ENCODE measurements at places on chromosomes 5 and 9. TPM values are rescaled to one million over a fixed set of nuclear protein-coding genes. Genes with fewer than 3 reads are reported as not detected.

The TRAF1 gene
- polyA plus RNA-seq = 5.3 TPM

The EDIL3 gene
- polyA plus RNA-seq = 19.2 TPM

The ACTBL2 gene
- not detected for polyA plus RNA-seq

The KIF2A gene
- 16.6 TPM for polyA plus RNA-seq

The C5orf34 gene
- 3.9 TPM for polyA plus RNA-seq

The HEMGN gene
- polyA plus RNA-seq = not detected

The PGM5 gene
- polyA plus RNA-seq = 491 TPM

The EGFLAM gene
- 6.9 TPM for polyA plus RNA-seq

The LECT2 gene
- not detected for polyA plus RNA-seq

The IRX4 gene
- polyA plus RNA-seq = not detected

The CTXN3 gene
- polyA plus RNA-seq = 0.06 TPM

The PRDM9 gene
- not detected for polyA plus RNA-seq

The SPATA31C1 gene
- not detected for polyA plus RNA-seq

The SHC3 gene
- polyA plus RNA-seq = 1.6 TPM

The CXCL14 gene
- polyA plus RNA-seq = 107 TPM

The ADRB2 gene
- 1.6 TPM for polyA plus RNA-seq

The ITK gene
- 1.6 TPM for polyA plus RNA-seq

The CMYA5 gene
- 4.3 TPM for polyA plus RNA-seq

The TEX48 gene
- polyA plus RNA-seq = not detected

The CCDC180 gene
- polyA plus RNA-seq = 3.4 TPM

The PTPDC1 gene
- polyA plus RNA-seq = 3.5 TPM

The GARIN3 gene
- not detected for polyA plus RNA-seq

The GRXCR2 gene
- not detected for polyA plus RNA-seq

The PCDHA10 gene
- 0.13 TPM for polyA plus RNA-seq

The TOR2A gene
- 16.5 TPM for polyA plus RNA-seq

The RNF20 gene
- polyA plus RNA-seq = 28.6 TPM

The NUDT2 gene
- 36.2 TPM for polyA plus RNA-seq

The OR2K2 gene
- not detected for polyA plus RNA-seq

The PROB1 gene
- 3.1 TPM for polyA plus RNA-seq

The PRRX2 gene
- polyA plus RNA-seq = 15.8 TPM
